ENCODE measurements at places on chromosomes 4 and X. TPM values are rescaled to one million over a fixed set of nuclear protein-coding genes. Genes with fewer than 3 reads are reported as not detected.

The GUCY1A1 gene
- total RNA-seq = not detected

The ETDA gene
- not detected for total RNA-seq

The ARR3 gene
- total RNA-seq = not detected

The RAI2 gene
- total RNA-seq = not detected

The GAR1 gene
- total RNA-seq = 23.6 TPM

The SPARCL1 gene
- total RNA-seq = not detected

DNA sequence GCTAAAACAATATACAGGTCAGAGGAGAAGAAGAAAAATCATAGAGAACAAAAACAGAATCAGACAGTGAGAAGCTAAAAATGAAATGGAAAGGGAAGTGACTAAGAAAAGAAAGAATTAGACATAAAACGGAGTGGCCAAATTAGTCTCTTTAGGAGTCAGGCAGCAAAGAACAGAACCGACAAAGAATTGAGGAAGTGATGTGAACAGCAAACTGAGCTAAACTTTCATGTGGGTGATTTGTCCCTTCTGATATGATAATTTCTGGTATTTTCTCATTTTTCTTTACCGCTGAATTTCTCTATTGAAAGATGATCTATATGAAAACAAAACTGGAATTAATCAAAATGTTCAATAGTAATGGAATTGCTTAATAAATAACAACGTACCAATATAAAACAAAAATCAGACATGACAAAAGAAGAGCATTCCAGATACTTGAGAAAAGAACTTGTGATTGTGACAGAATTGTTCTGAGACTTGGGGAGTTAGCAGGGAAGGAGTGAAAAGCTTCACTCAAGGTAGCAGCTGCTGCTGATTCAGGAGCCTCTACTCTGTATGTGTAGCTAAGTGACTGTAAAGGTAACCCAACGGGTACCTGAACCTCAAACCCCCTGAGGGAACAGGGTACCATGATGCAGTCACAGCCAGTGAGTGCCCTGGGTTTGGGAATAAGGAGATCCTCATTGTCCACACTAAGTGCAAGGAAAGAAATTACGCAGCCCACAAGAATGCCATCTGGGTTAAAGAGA, 8.8 kb downstream of the TAPT1 start:
- peaks cover 76% of the 10 kb centered on the region for H3K4me1 ChIP-seq
- H3K27me3 ChIP-seq = no peaks in the 10 kb centered on the region

GRCh38 chrX:39893417-39894338, 204.1 kb downstream of the BCOR start:
- H3K27me3 ChIP-seq = no peaks in the 10 kb centered on the region
- no peak overlapping the region for H3K4me3 ChIP-seq
- peaks cover 14% of the 10 kb centered on the region for H3K4me1 ChIP-seq
- peak overlapping the region; percentile 31 for H3K27ac ChIP-seq
- peaks cover 8% of the 10 kb centered on the region for H3K36me3 ChIP-seq
